ENCODE measurements at places on chromosomes 11 and 22.

- peaks cover 18% of the 10 kb centered on the region for H3K4me1 ChIP-seq
- DNase-seq: no peak
- H3K36me3 ChIP-seq: no peaks in the 10 kb centered on the region
- no peaks in the 10 kb centered on the region for H3K27me3 ChIP-seq
Measured at GRCh38 chr11:23012930-23013329, 152.7 kb upstream of the CCDC179 start.

DNA sequence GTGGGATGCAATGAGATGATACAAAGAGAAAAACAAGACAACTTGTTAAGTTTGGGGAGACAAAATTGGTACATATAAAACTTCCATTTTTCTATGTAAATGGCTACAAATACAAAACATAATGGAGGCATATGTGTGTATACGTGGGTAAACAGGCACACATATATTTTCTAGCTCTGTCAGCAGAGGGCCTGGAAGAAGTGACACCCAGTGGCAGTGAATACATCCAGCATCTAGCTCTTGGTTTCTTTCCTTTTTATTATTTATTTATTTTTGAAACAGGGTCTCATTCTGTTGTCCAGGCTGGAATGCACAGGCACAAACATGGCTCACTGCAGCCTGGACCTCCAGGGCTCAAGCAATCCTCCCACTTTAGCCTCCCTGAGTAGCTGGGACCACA lies 5.0 kb upstream of the RASL10A start:
- H3K4me1 ChIP-seq: no peaks in the 10 kb centered on the region
- no peak overlapping the region for H3K27ac ChIP-seq
- H3K4me3 ChIP-seq: no peak overlapping the region
- H3K27me3 ChIP-seq: no peaks in the 10 kb centered on the region

- H3K27ac ChIP-seq: peak overlapping the region; percentile 81
- peak; percentile 84 for DNase-seq
- H3K27me3 ChIP-seq: no peaks in the 10 kb centered on the region
- no peaks in the 10 kb centered on the region for H3K36me3 ChIP-seq
- H3K4me3 ChIP-seq: no peak overlapping the region
Measured at GRCh38 chr11:63847363-63847762, 8.5 kb downstream of the MARK2 start.

- no peak for DNase-seq
- H3K27me3 ChIP-seq: peaks cover 8% of the 10 kb centered on the region
- no peak overlapping the region for H3K4me3 ChIP-seq
Measured at GRCh38 chr22:22464541-22465054, 43.9 kb downstream of the ZNF280B start.

DNA sequence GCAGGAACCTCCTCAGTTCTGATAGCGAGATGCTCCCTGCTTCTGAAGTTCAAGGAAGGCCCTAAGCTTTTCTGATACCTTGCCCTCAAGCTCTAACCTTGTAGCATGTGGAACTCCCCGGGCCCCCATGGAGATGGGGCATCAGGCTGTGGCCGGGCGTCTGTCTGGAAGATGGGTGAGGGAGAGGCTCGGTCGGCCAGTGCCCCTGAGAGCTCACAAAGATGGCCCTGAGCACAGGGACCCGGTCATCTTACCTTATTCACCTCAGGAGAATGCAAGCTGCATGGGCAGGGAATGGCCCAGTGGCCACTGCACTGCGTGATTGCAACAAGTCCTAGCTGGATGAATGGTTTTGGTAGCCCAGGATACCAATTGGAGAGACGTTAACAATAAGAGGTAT lies 830.3 kb downstream of the TBC1D22A start:
- H3K36me3 ChIP-seq: no peaks in the 10 kb centered on the region
- no peaks in the 10 kb centered on the region for H3K27me3 ChIP-seq
- DNase-seq: no peak
- no peak overlapping the region for H3K27ac ChIP-seq
- H3K4me1 ChIP-seq: no peaks in the 10 kb centered on the region

DNA sequence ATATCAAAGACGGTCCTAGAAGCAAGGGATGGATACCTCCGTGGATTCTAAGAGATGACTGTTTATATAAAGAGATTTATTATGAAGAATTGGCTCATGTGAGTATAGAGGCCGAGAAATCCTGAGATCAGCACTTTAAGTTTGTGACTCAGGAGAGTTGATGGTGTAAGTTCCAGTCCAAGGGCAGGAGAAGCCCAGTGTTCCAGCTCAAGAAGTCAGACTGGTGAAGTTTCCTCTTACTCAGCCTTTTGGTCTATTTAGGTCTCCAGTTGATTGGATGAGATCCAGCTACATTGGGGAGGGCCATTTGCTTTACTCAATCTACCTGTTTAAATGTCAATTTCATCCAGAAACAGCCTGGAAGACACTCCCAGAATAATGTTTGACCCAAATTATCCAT lies 45.1 kb downstream of the TSPAN18 start:
- no peak for DNase-seq
- H3K36me3 ChIP-seq: no peaks in the 10 kb centered on the region
- no peaks in the 10 kb centered on the region for H3K4me1 ChIP-seq
- H3K27me3 ChIP-seq: no peaks in the 10 kb centered on the region

DNA sequence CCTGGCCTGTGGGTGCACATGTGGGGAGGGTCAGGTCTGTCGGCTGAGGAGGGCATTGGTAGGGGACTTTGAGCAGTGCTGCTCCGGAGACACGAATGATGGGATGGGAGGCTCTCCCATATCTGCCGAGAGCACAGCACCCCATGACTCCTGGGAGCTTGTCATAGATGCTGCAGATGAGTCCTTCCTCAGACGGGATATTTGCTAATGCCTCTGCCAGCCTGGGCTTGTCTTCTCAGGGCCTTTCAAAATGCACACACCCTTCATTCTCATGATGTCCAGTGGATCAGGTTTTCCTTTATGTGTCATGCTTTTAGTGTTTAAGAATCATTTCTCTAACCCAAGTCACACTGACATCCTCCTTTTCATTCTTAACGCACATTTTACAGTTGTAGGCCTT lies 8.1 kb upstream of the RNH1 start:
- DNase-seq: no peak
- no peaks in the 10 kb centered on the region for H3K4me1 ChIP-seq
- H3K27me3 ChIP-seq: no peaks in the 10 kb centered on the region
- no peak overlapping the region for H3K4me3 ChIP-seq
- H3K27ac ChIP-seq: no peak overlapping the region

GRCh38 chr11:116946414-116946813 lies 109.0 kb upstream of the APOA1 start:
- DNase-seq: no peak
- H3K4me3 ChIP-seq: no peak overlapping the region
- no peaks in the 10 kb centered on the region for H3K27me3 ChIP-seq
- H3K27ac ChIP-seq: no peak overlapping the region

GRCh38 chr11:83845797-83846196 lies 559.6 kb upstream of the CCDC90B start:
- H3K4me1 ChIP-seq: no peaks in the 10 kb centered on the region
- H3K36me3 ChIP-seq: no peaks in the 10 kb centered on the region
- no peak for DNase-seq
- H3K27ac ChIP-seq: no peak overlapping the region
- no peaks in the 10 kb centered on the region for H3K27me3 ChIP-seq

DNA sequence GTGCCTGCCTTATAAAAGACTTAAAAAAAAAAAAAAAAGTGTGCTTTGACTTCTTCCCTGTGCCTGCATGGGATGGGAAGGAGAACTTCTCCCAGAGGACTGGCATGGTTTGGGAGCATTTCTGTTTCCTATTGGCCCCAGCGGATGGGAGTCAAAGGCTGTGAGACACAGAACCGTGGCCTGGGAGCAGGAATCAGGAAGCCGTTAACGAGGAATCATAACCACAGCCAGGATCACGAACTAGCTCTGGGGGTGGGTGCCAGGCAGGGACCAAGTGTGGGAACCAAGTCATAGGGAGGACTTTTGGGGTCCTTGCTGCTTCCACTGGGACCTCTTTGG lies 526 bp downstream of the C1QTNF6 start:
- H3K4me1 ChIP-seq: no peaks in the 10 kb centered on the region
- H3K36me3 ChIP-seq: no peaks in the 10 kb centered on the region

GRCh38 chr11:13717331-13717730 lies 48.9 kb downstream of the FAR1 start:
- H3K27ac ChIP-seq: no peak overlapping the region
- H3K36me3 ChIP-seq: peaks cover 29% of the 10 kb centered on the region
- H3K4me3 ChIP-seq: no peak overlapping the region
- no peaks in the 10 kb centered on the region for H3K4me1 ChIP-seq

GRCh38 chr11:69588270-69588669 lies 52.7 kb upstream of the CCND1 start:
- no peaks in the 10 kb centered on the region for H3K36me3 ChIP-seq
- DNase-seq: no peak
- H3K27me3 ChIP-seq: no peaks in the 10 kb centered on the region
- no peak overlapping the region for H3K4me3 ChIP-seq
- no peak overlapping the region for H3K27ac ChIP-seq
- no peaks in the 10 kb centered on the region for H3K4me1 ChIP-seq

- H3K36me3 ChIP-seq: no peaks in the 10 kb centered on the region
- no peaks in the 10 kb centered on the region for H3K27me3 ChIP-seq
- H3K27ac ChIP-seq: no peak overlapping the region
- H3K4me1 ChIP-seq: no peaks in the 10 kb centered on the region
- H3K4me3 ChIP-seq: no peak overlapping the region
Measured at GRCh38 chr11:124898263-124898680, 607 bp upstream of the ROBO4 start.

DNA sequence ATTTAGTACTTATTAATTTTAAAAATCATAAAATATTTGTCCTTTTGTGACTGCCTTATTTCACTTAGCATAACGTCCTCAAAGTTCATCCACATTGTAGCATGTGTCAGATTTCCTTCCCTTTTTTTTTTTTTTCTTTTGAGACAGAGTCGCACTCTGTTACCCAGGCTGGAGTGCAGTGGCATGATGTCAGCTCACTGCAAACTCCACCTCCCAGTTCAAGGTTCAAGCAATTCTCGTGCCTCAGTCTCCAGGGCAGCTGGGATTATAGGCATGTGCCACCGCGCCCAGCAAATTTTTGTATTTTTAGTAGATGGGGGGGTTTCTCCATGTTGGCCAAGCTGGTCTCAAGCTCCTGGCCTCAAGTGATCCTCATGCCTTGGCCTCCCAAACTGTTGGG lies 10.6 kb downstream of the RAB6A start:
- H3K4me1 ChIP-seq: peaks cover 13% of the 10 kb centered on the region
- no peak overlapping the region for H3K4me3 ChIP-seq
- H3K36me3 ChIP-seq: no peaks in the 10 kb centered on the region
- H3K27me3 ChIP-seq: no peaks in the 10 kb centered on the region

DNA sequence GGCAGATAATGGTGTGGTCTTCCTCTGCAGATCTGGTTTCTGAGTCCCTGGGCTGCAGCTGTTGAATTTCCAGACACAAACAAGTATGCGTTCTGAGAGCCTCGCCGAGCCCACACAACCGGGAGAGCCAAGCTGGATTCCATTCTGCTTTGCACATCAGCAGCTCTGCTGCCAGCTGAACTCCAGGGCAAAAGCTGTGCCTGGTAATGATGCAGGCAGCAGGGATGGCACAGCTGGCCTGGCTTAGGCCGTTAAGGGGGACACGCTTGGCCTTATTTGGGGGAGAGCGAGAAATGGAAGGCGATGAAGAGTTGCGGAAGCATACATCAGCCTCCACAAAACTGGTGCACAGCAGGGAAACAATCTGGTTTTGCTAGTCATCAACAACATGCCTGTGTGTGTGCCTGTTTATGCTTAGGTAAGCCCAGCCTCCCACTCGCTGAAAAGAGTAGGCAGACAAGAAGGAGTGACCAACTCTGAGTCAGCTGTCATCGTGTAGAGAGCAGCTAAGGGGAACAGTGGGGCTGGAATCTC lies 25.1 kb downstream of the ADAMTS8 start:
- no peak overlapping the region for H3K4me3 ChIP-seq
- no peaks in the 10 kb centered on the region for H3K27me3 ChIP-seq
- no peak overlapping the region for H3K27ac ChIP-seq
- DNase-seq: no peak
- H3K4me1 ChIP-seq: no peaks in the 10 kb centered on the region

GRCh38 chr11:29019960-29020683 lies 911.9 kb downstream of the METTL15 start:
- H3K27ac ChIP-seq: no peak overlapping the region
- H3K4me1 ChIP-seq: no peaks in the 10 kb centered on the region

GRCh38 chr11:121613724-121614123 lies 161.0 kb upstream of the SORL1-AS1 start:
- H3K27ac ChIP-seq: no peak overlapping the region
- H3K36me3 ChIP-seq: no peaks in the 10 kb centered on the region
- H3K4me1 ChIP-seq: no peaks in the 10 kb centered on the region

GRCh38 chr11:8786933-8787332 lies 104.3 kb downstream of the RPL27A start:
- no peaks in the 10 kb centered on the region for H3K27me3 ChIP-seq
- peaks cover 15% of the 10 kb centered on the region for H3K4me1 ChIP-seq
- no peaks in the 10 kb centered on the region for H3K36me3 ChIP-seq
- no peak overlapping the region for H3K27ac ChIP-seq

- H3K4me3 ChIP-seq: no peak overlapping the region
- H3K27me3 ChIP-seq: no peaks in the 10 kb centered on the region
- H3K4me1 ChIP-seq: no peaks in the 10 kb centered on the region
- no peak overlapping the region for H3K27ac ChIP-seq
Measured at GRCh38 chr22:38204784-38205183, 3.0 kb downstream of the MAFF start.

DNA sequence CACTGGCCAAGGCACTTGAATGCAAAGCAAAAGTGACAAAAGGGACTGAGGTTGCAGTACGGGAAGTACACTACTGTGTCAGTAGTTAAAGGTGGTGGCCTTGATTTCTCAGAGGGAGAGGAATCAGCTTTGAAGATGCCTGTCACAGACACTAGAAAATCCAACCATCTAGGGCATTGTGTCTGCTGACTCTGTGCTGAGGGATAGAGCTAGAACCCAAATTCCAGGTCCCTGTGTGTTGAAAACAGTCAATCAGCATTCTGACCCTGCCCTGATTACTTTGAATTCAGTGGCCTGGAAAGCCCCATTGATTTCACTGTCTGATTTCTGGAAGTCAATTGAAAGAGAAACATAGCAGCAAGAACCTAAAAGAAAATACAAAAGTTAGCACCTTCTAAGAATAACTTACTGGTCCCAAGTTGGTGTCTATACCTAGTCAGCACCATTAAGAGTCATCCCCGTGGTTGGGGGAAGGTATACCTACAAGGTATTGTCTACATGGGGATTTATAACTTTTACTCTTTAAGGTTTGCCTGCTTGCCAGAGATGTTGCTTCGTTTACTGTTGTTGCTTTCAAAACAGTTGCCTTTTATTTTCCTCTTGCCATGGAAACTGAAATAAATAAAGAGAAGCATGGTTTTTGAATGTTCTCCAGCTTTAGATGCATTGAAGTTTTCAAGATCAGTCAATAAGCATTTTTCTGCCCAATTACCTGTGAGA lies 97.3 kb downstream of the PDHX start:
- no peaks in the 10 kb centered on the region for H3K27me3 ChIP-seq
- H3K4me1 ChIP-seq: peaks cover 33% of the 10 kb centered on the region
- no peak for DNase-seq
- H3K4me3 ChIP-seq: no peak overlapping the region

- no peak overlapping the region for H3K4me3 ChIP-seq
- no peak overlapping the region for H3K27ac ChIP-seq
- no peaks in the 10 kb centered on the region for H3K27me3 ChIP-seq
- H3K36me3 ChIP-seq: no peaks in the 10 kb centered on the region
- no peaks in the 10 kb centered on the region for H3K4me1 ChIP-seq
Measured at GRCh38 chr11:124892146-124892545, 5.5 kb downstream of the ROBO4 start.

GRCh38 chr11:11961399-11962028 lies 46.9 kb downstream of the DKK3 start:
- H3K27ac ChIP-seq: no peak overlapping the region
- H3K27me3 ChIP-seq: no peaks in the 10 kb centered on the region
- no peak for DNase-seq
